ENCODE measurements at places on chromosomes 13 and 19.

- DNase-seq = no peak
Observed at GRCh38 chr19:20607943-20608342, 42.4 kb upstream of the ZNF737 start.

DNA sequence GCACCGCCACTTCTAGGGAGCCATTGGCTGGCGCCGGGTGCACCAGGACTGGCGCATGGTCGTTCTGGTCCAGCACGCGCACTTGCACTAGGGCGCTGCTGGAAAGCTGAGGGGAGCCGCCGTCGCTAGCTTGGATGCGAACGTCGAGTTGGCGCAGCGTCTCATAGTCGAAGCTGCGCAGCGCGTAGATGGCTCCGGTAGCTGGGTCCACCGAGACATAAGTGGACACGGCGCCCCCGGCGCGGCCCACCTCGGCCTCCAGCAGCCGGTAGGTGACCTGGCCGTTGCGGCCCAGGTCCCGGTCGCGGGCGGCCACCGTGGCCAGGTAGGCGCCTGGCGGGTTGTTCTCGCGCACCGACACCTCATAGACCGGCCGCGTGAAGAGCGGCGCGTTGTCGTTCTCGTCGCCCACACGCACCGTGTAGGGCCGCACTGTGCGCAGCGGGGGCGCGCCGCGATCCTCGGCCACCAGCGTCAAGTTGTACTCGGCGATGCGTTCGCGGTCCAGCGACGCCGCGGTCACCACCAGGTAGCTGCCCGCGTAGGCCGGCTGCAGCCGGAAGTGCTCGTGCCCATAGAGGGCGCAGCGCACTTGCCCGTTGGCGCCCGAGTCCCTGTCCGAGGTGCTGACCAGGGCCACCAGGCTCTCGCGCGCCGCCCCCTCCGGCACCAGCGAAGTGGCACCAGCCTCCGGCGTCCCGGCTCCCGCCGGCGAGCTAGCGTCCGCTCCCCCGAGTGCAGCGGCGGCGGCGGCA lies 1.7 kb downstream of the PCDH8 start:
- DNase-seq = no peak

- DNase-seq = no peak
Observed at GRCh38 chr19:49749771-49750170, 13.3 kb downstream of the TSKS start.

DNA sequence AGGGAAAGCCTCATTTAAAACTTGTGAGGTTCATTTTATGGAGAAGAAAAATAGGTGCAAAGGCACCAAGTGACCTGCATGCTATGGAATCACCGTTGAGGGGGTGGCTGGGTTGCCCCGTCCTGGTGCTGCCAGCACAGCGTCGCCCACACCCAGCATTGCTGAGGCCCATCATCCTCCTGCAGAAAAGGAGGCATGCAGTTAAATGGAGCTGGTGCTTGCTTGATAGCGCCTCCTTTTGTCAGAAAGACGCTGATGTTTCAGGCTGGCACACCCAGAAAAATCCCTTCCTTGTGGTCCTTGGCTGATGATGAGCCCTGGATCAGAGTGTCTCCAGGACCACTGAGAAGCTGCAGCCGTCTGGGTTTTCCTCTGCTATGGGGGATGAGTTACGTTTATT lies 36.9 kb downstream of the DHRS12 start:
- DNase-seq = no peak

- no peak for DNase-seq
Observed at GRCh38 chr13:99211421-99212035, 10.9 kb downstream of the UBAC2 start.

DNA sequence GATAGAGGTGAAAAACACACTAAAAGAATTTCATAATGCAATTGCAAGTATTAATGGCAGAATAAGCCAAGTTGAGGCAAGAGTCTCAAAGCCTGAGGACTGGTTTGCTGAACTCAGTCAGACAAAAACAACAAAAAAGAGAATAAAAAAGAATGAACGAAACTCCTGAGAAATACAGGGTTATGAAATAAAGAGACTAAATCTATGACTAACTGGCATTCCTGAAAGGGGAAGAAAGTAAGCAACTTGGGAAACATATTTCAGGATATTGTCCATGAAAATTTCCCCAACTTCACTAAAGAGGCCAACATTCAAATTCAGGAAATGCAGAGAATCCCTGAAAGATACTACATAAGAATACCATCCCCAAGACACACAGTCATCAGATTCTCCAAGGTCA lies 47.8 kb downstream of the UBL3 start:
- DNase-seq = no peak

DNA sequence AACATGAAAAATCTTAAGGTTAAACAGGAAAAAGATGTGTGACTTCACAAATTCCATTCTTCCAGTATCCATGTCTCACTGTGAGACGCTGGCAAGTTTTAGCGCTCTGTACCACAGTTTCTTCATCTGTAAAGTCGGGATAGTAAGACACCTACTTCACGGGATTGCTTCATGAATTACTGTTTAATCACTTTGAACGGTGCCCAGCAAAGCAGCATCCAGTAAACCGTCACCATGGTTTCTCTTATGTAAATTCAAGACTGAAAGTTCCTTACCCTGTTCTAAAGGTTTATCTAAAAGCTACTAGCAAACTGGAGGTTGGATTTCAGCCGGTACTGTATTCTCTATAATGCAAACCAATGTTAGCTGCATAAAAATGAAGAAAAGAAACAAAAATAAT lies 53.5 kb downstream of the KATNAL1 start:
- no peak for DNase-seq

GRCh38 chr19:53908106-53908934 lies 758 bp upstream of the CACNG7 start:
- DNase-seq = no peak

DNA sequence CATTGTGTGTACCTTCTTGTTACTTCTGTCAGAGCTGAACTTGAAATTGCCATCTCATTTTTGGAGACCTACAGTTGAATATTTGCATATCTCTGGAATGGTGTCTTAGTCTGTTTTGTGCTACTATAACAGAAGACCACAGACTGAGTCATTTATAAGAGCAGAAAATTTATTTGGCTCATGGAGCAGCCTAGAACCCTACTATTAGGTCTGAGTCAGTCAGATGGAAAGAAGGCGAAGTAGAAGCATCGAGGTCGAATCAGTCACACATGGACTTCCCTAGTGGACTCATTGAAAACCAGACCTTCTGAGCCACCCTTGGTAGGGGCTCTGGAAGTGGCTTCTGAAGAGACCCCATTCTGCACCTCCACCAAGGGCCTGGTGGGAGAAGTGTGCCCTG lies 33.9 kb upstream of the TPT1 start:
- no peak for DNase-seq

DNA sequence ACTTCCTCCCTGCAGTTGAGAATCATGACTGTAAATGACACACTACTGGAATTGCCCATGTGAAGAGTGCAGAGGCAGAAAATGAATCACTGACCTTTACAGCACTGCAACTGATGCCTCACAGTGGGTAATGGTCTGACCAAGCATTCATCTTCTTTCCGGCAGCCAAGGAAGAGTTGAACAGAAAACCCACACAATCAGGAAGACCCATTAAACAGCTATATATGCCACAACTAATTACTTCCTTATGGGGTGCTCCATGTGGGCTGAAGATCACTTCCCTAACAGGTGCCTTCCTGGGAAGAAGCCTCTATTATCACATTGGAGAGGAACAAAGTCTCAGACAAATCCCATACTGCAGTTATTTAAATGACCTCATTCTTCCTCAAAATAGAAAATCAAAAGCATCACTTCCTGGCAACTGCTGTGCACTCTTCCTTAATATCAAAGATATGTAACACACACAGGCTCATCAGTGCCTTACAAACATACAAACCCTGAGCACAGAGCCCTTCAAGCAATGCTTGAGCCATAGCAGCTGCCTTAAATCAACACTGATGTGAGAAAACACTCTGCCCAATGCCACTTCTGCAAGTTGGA lies 45.8 kb downstream of the RUBCNL start:
- no peak for DNase-seq

GRCh38 chr19:4877753-4878490 lies 10.5 kb upstream of the PLIN3 start:
- no peak for DNase-seq

GRCh38 chr13:97005625-97006262 lies 11.5 kb upstream of the OXGR1 start:
- DNase-seq = no peak

- no peak for DNase-seq
Observed at GRCh38 chr19:30390356-30390988, 18.3 kb downstream of the ZNF536 start.

DNA sequence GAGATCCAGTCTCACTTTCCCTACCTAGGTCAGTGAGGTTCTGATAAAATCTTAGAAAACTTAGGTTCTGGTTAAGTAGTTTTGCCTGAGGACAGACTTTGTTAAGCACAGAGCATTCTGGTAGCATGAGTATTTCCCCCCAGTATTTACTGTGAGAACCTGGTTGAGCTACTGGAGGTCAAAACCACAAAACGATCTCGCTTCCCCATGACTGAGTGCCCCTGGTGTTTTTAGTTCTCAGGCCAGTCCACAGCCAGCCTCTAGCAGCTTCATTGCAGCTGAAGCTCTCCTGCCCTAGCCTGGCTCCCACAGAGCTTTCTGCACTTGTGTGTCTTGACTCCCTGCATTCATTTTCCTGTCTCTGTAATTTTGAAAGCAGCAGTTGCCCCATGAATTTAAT lies 1138.2 kb downstream of the UQCRFS1 start:
- DNase-seq = no peak

DNA sequence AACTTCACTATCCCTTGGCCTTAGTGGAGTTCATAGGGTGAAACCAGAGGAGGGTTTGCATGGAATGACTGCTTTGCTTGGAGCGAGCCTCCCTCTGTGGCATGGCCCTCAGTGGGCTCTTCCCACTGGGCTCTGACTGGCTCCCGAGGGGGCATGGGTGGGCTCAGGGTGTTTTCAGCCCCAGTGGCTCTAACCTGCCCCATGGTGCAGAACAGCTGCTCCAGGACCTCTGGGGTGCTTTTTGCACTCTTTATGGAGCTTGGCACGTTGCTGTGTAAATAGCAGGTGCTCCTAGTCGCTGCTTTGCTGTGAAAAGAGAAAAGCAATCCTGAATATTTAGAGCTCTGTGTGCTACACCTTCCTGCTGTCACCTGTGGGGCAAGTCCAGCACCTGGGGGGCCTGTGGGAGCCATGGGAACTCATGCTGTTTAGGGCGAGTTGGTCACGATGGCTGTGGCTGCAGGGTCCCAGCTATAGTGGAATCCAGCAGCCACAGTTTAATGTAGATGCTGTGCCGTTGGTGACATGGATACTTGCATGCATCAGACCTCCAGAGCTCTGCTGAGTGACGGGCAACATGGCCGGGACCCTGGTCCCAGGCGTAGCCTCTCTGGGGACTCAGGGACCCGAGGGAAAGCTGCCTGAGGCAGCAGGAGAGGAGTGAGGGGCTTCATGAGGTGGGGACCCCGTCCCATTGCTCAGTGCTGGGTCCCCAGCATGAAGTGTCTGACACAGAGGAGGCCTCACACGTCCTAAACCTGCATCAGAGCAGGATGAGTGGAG lies 14.3 kb upstream of the MCF2L start:
- DNase-seq = no peak

DNA sequence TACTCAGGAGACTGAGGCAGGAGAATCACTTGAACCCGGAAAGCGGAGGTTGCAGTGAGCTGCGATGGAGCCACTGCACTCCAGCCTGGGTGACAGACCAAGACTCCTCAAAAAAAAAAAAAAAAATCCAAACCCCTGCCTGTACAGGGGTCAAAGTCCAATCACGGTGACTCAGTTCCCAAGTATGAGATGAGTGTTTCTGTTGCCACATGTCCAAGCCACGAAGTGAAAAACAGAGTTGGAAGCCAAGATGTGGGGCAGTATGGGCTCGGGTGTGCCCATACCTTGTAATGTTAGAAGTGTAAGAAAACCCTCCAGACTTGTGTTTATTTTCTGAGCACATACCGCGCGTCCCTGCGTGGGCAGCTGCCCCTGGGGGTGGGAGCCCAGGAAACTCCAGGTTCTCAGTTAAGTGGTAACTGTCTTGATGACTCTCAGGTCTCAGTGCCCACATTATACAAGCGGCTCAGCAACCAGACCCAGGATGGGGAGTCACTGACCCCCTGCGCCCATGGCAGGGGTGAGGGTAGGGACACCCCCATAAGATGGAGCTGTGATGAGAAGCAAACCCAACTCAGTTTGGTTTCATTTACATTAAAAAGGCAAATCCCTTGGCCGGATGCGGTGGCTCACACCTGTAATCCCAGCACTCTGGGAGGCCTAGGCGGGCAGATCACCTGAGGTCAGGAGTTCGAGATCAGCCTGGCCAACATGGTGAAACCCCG lies 1.2 kb upstream of the GPX4 start:
- DNase-seq = no peak

DNA sequence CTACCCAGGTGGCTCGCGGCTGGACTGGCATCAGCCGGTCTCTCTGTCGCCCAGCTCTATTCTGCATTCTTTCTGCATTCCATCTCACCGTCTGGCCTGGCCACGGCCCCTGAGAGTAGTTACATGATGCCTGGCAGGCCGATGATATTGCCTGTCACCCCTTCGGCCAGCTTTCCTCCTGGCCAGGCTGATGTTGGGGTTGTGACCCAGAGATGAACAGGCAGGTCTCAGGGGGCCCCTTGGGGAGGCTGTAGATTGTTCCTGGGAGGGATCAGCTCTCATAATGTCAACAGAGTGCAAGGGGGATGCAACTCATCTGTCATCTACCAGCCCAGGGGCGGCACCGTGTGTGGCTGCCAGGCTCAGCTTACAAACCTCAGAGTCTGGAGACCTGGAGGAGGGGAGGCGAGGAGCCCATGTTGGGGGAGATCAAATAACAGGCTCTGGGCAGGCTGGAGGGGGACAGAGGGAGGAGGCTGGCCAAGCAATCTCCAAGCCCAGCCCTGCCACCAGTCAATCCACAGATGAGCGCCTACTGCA lies 13.6 kb upstream of the FBXO17 start:
- DNase-seq = no peak

DNA sequence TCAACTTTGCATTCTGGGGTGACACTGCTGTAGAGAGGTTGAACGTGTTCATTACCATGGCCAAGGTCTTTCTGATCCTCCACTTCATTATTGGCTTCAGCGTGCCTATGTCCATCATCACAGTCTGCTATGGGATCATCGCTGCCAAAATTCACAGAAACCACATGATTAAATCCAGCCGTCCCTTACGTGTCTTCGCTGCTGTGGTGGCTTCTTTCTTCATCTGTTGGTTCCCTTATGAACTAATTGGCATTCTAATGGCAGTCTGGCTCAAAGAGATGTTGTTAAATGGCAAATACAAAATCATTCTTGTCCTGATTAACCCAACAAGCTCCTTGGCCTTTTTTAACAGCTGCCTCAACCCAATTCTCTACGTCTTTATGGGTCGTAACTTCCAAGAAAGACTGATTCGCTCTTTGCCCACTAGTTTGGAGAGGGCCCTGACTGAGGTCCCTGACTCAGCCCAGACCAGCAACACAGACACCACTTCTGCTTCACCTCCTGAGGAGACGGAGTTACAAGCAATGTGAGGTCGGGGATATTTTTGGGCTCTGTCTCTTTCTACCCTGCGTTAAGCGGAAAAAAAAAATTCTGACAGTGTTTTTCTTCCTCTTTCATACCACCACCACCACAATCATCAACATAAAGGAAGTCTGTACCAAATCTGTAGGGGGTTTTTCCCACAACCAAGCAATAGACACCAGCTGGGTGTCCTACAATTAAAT lies 29.5 kb downstream of the FPR3 start:
- no peak for DNase-seq
